Activated CD4-positive, alpha-beta T cell treated with anti-CD3 and anti-CD28 coated beads for 36 hours (primary cell): ENCODE measurements at places on chromosomes 11 and 22.
A peak's percentile ranks its signal among the peaks of the same experiment; 100 is the strongest.

GRCh38 chr11:21771097-21771496 is 421.8 kb upstream of the ANO5 start:
- no peak for DNase-seq

GRCh38 chr11:130585545-130585944 is 137.1 kb downstream of the ADAMTS15 start:
- no peak for DNase-seq

- no peak for DNase-seq
Observed at GRCh38 chr11:27421819-27422494, 50.6 kb downstream of the LGR4 start.

GRCh38 chr11:27507557-27508322 is 1.2 kb upstream of the LIN7C start:
- DNase-seq: no peak

- DNase-seq: no peak
Observed at GRCh38 chr11:47144541-47144940, 32.1 kb downstream of the ARFGAP2 start.

- no peak for DNase-seq
Observed at GRCh38 chr11:36398231-36398953, 102.3 kb downstream of the PRR5L start.

GRCh38 chr11:100192181-100192580 is 494.9 kb upstream of the ARHGAP42 start:
- no peak for DNase-seq

- no peak for DNase-seq
Observed at GRCh38 chr22:20001082-20001638, 15.5 kb downstream of the ARVCF start.

GRCh38 chr11:3160252-3161031 is 4.7 kb downstream of the OSBPL5 start:
- DNase-seq: peak; percentile 69

GRCh38 chr22:22673099-22673498 is 28.7 kb downstream of the GGTLC2 start:
- no peak for DNase-seq

DNA sequence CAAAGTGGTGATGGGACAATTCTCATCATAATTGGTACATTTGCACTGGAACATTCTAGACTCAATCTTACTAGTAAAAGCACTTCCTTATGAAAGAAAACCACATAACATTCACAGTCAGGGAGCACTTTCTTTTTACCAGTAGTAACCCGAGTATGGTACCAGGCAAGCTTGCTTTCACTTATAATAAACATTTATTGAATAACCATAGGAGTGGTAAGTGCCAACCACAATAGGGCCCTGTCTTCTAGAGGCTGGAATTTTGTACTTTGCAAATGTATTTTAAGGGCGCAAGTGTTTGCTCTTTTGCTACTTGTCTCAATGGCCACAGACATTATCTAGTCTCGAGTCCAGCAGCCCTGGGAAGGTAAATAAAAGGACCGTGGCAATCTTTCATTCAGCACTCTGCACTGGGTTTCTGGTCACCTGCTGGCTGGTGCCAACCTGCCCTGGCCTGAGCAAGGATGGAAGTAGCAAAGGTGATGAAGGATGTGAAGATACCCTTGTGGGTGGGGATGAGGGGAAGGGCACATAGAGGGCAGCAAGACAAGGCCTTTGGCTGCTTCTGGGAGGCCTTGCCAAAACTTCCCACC is 24.2 kb downstream of the C22orf31 start:
- no peak for DNase-seq

DNA sequence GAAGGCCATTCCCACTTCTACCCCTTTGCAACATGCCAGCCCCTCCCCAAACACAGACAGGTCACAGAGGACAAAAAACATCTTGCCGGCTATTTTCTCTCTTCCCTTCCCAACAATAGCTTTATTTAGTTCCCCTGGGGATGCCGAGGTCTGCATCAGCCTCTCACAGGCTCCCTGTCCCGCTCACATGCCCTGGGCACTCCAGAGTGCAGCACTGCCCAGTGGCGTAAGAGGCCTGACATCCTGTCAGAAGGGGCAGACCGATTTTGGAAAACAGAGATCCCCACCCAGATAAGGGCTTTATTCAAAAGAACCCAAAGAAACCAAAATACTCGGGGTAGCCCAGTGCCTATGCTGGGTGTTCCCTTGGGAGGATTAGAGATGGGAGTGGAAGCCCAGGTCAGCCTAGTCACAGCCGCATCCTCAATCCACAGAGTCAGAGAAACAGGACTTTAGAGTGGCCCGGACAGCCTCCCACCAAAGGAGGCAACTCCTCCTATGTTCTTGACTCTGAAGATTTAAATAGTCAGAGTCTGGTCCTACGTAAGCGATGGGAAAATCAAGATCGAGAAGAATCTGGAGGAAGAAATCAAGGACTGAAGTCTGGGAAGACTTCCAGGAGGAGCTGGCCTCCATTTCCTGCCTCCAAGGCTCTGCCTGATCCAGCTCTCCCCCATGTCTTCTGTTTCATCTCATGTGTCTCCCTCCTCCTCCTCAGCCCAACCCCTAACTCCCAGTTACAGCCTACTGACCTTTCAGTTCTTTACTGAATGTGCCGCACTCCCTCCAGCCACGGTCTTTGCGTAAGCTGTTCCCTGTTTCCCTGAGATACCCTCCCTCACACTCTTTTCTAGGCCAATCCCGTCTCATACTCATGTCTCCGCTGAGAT is 129.3 kb downstream of the FBXO7 start:
- DNase-seq: no peak

GRCh38 chr11:27909386-27909785 is 198.6 kb downstream of the KIF18A start:
- no peak for DNase-seq
